Stimulated activated CD4-positive, alpha-beta T cell treated with anti-CD3 and anti-CD28 coated beads, Interleukin-4, amount 100 ng/mL, for 1 hour (primary cell): ENCODE measurements at places on chromosomes 13 and 19.

DNA sequence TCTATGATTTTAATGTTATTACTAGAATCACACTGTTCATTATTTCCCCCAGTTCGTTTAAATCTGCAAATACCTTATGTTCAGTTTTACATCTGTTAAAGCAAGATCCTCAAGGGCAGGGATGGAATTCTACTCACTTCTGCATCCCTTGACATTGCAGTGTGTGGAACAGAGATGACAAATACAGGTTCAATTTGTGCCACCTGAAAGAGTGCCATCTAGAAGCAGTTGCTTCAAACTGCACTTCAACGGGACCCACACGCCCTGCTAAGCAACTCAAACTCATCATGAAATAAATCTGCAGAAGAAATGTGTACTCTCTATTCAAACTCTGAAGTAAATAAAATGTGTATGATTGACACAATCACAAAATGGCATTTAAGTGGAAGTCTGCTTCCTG is 44.5 kb downstream of the RUBCNL start:
- DNase-seq: no peak

DNA sequence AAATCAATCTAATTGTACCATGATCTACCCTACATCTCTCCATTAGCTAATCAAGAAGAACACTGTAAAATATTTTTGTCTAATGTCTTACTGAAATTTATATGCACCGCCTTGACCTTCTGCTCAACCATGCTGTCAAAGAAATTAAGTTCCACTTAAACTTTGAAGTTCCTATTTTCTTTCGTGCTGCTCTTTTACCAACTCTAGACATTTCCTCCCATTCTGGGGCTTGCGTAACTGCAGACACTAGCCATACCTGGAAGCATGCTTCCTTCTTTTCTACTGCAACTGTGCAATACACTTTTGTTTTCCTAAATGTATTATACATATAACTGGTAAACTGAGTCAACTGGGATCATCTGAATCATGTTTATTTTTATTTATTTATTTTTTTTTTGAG is 8.5 kb upstream of the UBE2L5 start:
- no peak for DNase-seq

- DNase-seq: no peak
These were observed 13.0 kb downstream of the NTN5 start for GRCh38 chr19:48659768-48660167.

- no peak for DNase-seq
These were observed 17.8 kb downstream of the NFILZ start for GRCh38 chr19:8648240-8648639.

- no peak for DNase-seq
These were observed 65.2 kb downstream of the COLGALT1 start for GRCh38 chr19:17620696-17621095.

- DNase-seq: no peak
These were observed 92.0 kb downstream of the DGKH start for GRCh38 chr13:42140494-42140893.

- DNase-seq: no peak
These were observed 4.8 kb downstream of the STK24 start for GRCh38 chr13:98571955-98572662.

- no peak for DNase-seq
These were observed 42.8 kb upstream of the CLDN10 start for GRCh38 chr13:95509521-95510310.

GRCh38 chr13:20812890-20813289 is 39.1 kb upstream of the EEF1AKMT1 start:
- no peak for DNase-seq

DNA sequence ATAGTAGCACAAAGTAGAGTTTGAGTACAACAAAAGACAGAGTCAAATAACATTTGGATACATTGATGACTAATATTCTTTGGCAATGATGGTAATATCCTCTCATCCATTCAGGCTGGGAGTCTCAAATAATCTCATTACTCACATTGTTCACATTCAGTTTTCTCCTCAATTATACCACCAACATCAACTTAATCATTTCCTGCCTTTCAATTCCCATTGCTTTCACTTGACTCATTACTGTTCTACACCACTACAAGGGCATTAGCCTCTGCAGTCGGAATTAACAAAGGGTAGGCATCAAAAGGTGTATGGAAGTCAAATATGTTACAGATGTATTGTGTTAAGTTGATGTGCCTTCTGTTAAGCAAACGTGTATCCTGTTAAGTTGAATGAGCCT is 518.4 kb upstream of the SLITRK1 start:
- no peak for DNase-seq

- peak; percentile 85 for DNase-seq
These were observed at the start of gene ZNF175 for GRCh38 chr19:51570962-51571575. Gene ZNF175 (plus strand): TSS chr19:51571283. CDS start chr19:51573330, 2,047 bp downstream.

DNA sequence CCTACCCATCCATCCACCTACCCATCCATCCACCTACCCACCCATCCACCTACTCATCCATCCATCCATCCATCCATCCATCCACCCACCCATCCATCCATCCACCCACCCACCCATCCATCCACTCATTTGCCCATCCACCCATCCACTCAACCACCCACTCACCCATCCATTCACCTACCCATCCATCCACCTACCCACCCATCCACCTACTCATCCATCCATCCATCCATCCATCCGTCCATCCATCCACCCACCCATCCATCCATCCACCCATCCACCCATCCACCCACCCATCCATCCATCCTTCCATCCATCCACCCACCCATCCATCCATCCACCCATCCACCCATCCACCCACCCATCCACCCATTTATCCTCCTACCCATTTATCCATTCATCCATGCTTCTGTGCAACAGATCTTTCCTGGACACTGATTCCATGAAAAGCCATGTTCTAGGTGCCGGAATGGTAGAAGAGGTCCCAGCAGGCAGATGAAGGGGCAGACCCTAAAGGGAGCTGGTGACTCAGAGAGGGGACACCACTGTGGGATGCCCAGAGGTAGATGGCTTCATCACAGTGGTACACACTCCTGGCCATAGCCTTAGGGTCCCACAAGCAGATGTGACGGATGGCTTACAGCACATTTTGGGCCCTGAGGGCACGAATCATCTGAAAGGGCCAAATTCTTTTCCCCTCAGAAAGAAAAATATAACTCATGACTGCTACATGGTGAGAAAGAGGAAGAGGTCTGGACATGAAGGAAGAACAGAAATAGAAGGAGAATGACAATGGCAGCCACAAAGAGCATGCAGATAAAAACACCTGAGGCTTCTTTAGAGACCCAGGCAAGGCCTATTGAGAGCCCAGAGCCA is 76.0 kb downstream of the KCTD15 start:
- no peak for DNase-seq

DNA sequence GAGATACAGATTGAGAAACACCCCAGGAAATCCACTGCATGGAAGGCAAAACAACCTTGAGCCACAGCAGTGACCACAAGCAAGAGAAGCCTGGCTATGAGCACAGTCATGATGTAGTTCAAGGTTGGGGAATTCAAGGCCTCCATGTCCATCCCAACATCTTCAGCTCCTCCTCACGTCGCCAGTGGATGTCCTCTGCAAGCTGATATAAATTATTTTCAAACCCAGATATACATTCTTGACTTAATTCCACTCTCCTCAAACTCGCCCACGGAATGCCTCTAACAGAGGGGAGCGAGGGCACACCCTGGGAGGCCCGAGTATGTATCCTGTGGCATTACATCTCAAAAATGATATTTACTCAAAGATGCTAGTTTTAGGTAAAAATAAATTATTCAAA is 105.5 kb downstream of the SHISA2 start:
- DNase-seq: no peak

DNA sequence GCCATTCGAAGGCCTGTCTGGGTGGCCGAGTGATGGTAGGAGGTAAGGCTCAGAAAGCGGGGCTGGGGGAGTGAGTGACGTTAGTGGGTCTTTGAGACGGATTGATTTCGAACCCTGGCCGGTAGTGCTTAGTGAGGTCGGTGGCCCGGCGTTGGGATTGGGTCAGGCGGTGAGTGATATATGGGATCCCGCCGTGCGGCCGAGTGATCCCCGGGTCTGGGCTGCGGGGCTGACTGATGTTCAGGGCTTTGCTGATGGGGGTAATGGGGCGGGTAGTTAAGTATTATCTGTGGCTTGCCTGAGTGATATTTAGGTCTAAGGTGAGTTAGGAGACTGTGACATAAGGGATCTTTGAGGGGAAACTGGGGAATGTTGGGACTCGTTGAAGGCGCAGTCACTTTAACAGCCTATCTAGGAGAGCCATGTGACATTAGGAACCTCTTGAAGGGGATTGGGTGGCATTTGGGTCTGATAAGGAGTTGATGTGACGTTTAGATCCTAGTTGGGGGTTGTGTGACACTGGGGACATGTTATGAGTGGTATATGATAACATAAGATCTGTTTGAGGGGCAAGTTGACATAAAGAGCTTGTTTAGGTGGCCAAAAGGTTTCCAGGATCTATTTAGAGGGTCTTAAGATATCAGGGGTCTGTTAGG is 543 bp downstream of the PSMC4 start:
- peak; percentile 23 for DNase-seq

DNA sequence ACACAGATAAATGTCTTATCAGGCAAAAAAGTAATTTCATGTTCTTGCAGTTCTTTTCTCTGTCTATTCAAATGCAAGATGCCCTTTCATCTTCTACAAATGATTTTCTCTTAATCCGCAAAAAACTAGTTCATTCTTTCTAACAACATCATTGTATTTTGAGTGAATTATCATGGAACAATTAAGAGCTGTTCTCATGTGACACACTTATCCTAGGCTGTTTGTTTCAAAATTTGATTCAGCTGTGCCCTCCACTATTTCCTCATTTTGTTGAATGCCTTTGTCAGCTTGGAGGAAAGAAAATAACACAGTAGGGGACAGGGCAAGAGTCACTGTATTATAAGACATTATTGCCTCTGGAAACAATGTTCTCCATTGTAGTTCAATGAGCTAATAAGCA is 396.9 kb downstream of the KCTD12 start:
- no peak for DNase-seq

DNA sequence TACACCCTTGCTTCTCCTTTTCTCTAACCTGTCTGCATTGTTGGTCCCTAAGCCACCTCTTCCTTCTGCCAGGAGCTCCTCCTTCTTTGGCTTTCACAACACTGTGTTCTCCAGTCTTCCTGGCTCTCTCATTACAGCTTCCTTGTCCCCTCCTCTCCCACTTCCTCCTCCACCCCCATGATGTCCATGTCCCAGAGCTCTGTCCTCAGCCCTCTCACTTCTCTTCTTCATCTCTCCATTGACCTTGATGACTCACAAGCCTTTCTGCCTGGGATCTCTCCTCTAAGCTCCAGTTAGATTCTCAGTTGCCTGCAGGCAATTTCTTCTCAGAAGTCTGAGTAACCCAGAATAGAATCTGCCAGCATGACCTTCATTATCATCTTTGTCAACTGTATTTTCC is 100.3 kb upstream of the WASF3 start:
- DNase-seq: no peak

GRCh38 chr19:2988568-2988967 is 11.2 kb downstream of the TLE6 start:
- DNase-seq: no peak

- DNase-seq: no peak
These were observed 23.9 kb downstream of the KL start for GRCh38 chr13:33040090-33040489.

- no peak for DNase-seq
These were observed 2.9 kb downstream of the SLC7A9 start for GRCh38 chr19:32866564-32867265.

- no peak for DNase-seq
These were observed 253.5 kb downstream of the LHFPL6 start for GRCh38 chr13:39349391-39349960.

DNA sequence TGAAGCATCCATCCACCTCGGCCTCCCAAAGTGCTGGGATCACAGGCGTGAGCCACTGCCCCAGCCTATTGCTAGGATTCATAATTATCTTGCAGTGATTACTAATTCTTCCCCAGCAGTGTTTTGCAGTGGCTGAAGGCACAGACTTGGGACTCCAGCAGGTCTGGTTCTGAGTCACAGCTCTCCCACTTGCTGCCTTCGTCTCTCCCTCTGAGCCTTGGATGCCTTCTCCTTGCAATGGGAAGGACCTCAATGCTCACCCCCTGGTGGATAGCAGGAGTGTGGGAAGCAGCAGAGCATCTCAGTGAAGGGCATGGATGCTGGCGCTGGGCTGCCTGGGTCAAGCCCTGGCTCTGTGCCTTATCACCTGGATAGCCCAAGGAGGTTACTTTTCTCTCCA is 37.6 kb upstream of the SHKBP1 start:
- no peak for DNase-seq

- DNase-seq: no peak
These were observed 828.4 kb upstream of the ATXN8OS start for GRCh38 chr13:69279213-69279612.

GRCh38 chr19:41905273-41906002 is 22.5 kb downstream of the ARHGEF1 start:
- no peak for DNase-seq

- DNase-seq: peak; percentile 49
These were observed 15.9 kb downstream of the ZNF787 start for GRCh38 chr19:56105090-56105701.

DNA sequence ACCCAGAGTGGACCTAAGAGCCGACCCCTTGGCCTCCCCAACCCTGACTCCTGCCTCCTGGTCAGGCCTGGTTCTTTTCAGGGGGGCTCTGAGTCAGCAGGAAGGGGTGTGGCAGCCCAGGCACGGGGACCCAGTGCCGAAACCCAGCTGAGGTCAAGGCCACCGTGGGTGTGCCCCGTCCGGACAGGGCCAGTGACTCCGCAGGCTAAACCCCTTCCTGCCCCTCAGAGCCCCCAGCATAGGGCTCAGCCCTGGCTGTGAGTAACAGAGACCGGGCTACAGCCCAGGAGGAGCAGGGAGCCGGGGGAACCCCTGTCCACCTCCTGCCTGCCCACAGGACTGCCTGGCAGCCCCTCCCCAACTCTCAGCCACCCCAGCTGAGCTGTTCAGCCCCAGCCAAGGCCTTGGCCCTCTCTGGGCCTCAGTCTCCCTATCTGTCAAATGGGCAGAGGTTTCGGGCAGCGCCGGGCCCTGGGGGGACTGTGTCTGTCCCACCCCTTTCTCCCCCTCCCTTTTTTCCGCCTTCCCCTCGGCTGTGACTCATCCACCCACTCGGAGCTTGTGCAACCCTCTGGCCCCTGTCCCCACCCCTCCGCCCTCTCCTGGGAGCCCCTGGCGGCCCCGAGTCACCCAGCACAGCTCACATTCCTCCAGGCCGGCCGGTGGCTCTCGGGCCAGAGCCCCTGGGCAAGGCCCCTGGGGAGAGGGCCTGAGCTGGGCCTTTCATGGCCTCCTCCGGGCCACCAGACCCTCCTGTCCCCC is 8.6 kb downstream of the ZBTB7A start:
- DNase-seq: peak; percentile 65

GRCh38 chr13:91135376-91135775 is 212.1 kb upstream of the MIR17HG start:
- no peak for DNase-seq

- no peak for DNase-seq
These were observed 10.4 kb downstream of the KL start for GRCh38 chr13:33026489-33027152.
